ENCODE measurements at places on chromosomes 16 and 17.

DNA sequence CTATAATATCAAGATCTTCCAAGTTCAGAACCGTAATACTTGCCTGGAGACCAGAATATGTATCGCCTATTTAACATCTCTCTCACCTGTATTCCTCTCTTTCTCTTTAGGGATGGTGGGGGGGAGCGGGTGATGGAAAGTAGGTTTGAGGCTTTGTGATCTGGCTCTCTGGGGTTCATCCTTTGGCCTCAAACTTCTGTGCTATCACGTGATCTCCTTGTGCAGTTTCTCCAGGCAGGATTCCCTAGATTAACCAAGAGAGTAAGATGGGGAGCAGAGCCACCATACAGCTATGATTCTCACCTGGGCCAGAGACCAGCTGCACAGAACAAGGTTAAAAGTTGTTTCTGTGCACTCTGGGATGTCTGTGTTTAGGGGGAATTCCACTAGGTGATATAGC is 5.2 kb downstream of the TMEM100 start:
- no peak for DNase-seq

DNA sequence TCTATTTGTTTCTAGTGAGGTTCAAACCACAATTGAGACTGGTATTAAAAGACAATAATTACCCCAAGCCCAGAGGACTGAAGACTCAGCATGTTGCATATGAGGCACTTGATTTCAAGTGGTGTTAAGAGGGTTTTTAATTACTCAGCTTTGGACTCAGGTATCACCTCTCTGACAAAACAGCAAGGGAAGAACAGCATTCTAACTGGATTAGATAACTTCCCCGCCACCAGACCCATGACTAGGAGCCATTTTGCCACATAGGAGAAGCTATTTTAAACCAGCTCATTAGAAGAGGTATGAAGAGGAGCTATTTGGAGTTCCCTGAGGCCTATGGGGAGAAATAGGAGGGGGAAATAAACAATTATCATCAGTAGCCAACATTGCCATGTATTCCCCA is 226.1 kb upstream of the TOX3 start:
- DNase-seq: no peak

DNA sequence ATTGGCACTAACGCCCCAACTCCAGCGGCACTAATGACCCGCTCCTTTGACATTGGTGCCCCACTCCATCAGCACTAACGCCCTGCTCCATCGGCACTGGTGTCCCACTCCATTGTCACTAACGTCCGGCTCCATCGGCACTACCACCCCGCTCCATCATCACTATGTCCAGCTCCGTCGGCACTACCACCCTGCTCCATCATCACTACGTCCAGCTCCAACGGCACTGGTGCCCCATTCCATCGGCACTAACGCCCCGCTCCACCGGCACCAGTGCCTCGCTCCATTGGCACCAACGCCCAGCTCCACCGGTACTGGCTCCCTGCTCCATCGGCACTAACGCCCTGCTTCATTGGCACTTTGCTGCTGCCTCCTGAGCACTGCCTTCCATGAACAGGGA is 7.5 kb downstream of the ZNF213 start:
- no peak for DNase-seq

DNA sequence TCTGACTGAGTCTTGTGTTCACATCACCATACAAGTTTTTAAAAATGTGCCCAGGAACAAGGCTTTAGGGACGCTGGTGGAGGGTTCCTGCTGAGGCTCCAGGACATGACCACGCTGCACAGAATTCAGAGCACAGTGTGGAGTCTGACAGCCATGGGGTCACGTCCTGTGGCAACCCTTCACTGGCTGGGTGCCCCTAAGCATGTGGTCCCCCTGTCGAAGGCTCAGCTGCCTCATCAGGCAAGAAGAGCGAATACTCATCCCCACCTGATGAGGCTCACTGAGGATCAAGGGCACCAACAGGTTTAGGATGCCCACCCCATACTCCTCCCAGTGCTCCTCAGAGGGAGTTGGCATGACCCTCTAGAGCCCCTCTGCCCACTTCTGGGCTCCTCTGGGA is 5.9 kb downstream of the PNMT start:
- DNase-seq: no peak

DNA sequence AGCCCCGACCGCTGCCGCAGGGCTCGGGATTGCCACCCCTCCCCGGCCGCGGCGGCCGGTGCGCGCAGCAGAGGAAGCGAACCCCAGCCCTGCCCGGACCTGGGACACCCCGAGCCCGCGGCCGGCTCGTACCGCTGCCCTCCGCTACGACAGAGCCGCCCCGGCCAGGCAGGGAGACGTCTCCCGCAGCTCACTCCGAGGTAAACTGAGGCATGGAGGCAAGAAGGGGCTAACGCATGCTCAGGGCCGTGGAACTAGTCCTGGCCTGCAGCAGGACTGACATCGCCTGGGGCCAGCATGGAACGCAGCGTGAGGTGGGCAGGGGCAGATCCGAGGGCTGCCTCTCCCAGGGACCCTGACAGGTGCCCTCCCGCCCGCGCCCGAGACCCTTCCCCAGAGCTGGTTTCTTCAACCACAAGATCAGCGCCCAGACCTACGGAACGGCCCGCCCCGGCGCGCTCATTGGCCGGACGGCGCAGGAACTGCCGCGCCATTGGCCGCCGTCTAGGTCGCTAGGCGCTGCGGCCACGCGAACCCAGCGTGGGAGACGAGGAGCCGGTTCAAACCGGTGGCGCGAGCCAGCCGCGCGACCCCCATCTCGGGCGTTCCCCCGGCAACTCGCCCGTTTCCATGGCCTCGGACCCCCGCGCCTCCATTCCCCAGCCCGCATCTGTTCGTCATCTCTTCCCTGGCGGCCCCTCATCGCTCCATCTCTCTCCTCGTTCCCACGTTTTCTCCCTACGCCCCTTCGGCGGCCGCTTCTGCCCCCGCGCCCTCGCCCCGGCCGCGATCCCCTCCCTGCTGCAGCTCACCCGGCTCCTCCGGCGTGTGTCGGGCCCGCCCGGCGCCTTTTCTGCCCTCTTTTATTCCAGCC is at the start of gene SLC43A2:
Gene SLC43A2 (minus strand): TSS at position 853 of the 874 bp plus-strand sequence. CDS start 960 bp downstream, outside the sequence.
- DNase-seq: peak; percentile 92

DNA sequence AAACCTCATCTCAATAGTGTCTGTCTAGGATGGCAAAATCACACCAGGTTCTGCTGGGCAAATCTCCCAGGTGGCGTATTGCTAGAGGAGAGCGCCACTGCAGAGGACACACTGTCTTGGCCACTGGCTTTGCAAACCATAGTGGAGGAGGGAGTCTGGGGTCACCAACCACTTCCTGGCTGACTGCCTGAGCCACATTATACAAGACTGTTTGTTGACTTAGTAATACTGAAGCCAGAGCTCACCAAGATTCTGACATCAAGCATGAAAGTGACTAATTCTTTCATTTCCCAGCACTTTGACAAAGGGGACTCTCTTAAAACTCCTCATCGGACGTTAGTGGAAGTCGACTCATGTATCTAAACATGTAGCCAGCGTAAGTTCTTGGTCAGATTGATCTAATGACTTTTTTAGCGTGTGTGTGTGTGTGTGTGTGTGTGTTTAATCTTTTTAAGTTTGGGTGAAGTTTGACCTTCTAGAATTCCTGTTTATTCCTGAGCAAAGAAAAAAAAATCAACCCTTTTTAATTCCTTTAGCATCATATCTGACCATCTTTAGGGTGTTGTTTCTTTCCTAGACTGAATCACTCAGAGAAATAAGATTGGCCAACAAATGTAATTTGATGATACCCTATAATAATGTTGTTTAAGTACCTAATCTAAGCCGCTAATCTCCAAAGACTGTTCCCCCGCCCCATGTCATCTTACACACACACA is 13.7 kb downstream of the PITPNC1 start:
- peak; percentile 76 for DNase-seq

GRCh38 chr17:48593840-48594537 is 410 bp upstream of the HOXB5 start:
- DNase-seq: peak; percentile 89

All from GM10248 (cell line).